ENCODE measurements at places on chromosomes 13 and 19. TPM values are rescaled to one million over a fixed set of nuclear protein-coding genes. Genes with fewer than 3 reads are reported as not detected.

Gene ZNF541
- total RNA-seq, result 12.9 TPM

Gene KXD1
- total RNA-seq, result 163 TPM

Gene MEDAG
- 3.4 TPM for total RNA-seq

Gene CILP2
- total RNA-seq, result not detected

Gene SBSN
- total RNA-seq, result not detected

Gene NLRP5
- not detected for total RNA-seq

Gene RDH8
- total RNA-seq, result not detected

Gene PLPPR3
- total RNA-seq, result not detected

Gene USPL1
- total RNA-seq, result 7.6 TPM

Gene B3GNT3
- 0.39 TPM for total RNA-seq

Gene HS6ST3
- 6.1 TPM for total RNA-seq

Gene C1QTNF9B
- total RNA-seq, result not detected

Gene SEMA6B
- 53.6 TPM for total RNA-seq

Gene PRTN3
- not detected for total RNA-seq

Gene CAPN12
- total RNA-seq, result 5.0 TPM

Gene ETV2
- total RNA-seq, result 1.4 TPM

Gene SMIM44
- not detected for total RNA-seq

Gene AP1M2
- total RNA-seq, result not detected

Gene HCST
- total RNA-seq, result 17.4 TPM

Gene ACP7
- not detected for total RNA-seq

Gene TJP3
- total RNA-seq, result not detected

Gene LAMP1
- total RNA-seq, result 159 TPM

Gene ABCA7
- total RNA-seq, result 22.4 TPM

Gene RNF225
- not detected for total RNA-seq

Gene S1PR2
- 6.2 TPM for total RNA-seq

Gene ERICH6B
- not detected for total RNA-seq

Gene SMG9
- total RNA-seq, result 54.8 TPM

Gene DACT3
- total RNA-seq, result 4.0 TPM

Gene COL5A3
- total RNA-seq, result 6.3 TPM

Gene CCL25
- total RNA-seq, result not detected

Gene ZNF564
- total RNA-seq, result 9.9 TPM

Gene ZNF837
- 5.4 TPM for total RNA-seq

Gene PROZ
- total RNA-seq, result not detected

Gene TEKTIP1
- not detected for total RNA-seq

Gene PCDH20
- 0.44 TPM for total RNA-seq

Gene PTGIR
- total RNA-seq, result 12.7 TPM

Gene DLL3
- not detected for total RNA-seq

Gene HNRNPM
- 113 TPM for total RNA-seq
